IPS-NIHi11 (cell line): ENCODE measurements at places on chromosomes 4 and X.
A peak's percentile ranks its signal among the peaks of the same experiment; 100 is the strongest.

DNA sequence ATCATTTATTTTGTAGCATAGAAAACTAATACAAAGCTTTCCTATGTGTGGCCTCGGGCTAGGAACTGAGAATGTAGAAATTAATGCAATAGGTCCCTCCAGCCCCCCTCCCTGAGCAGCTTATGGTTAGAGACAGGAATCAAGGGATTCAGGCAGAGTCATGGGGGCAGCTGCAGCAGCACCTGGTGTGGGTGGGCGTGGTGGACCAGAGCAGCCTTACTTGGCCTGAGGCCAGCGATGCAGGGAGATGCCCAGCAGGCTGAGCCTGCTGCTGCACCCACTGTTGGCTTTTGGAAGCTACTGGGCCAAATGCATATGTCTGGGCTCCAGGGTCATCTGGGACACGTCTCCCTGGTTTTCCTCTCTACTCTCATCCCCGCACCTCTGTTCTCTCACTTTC lies 74.0 kb downstream of the STK32B start:
- DNase-seq, result no peak

DNA sequence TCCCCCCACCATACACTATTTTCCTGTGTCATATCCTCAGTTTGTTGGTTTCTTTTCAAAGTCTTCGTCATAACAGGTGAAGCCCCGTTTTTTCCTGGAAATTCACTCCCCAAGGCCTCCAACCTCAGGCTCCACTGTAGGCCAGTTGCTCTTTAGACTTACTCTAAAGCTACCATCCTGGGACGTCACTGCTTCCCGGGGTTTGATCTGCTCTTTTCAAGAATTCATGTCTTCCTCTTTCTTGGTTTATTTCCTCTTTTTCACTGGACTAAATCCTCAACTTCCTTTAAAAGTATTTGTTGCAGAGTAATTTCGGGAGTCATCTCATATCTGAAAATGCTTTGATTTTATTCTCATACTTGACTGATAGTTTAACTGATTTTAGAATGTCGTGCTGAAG lies 6.5 kb upstream of the SERTM2 start:
- no peak for DNase-seq

GRCh38 chr4:166252487-166253402 lies 379.7 kb downstream of the TLL1 start:
- DNase-seq, result peak; percentile 10

DNA sequence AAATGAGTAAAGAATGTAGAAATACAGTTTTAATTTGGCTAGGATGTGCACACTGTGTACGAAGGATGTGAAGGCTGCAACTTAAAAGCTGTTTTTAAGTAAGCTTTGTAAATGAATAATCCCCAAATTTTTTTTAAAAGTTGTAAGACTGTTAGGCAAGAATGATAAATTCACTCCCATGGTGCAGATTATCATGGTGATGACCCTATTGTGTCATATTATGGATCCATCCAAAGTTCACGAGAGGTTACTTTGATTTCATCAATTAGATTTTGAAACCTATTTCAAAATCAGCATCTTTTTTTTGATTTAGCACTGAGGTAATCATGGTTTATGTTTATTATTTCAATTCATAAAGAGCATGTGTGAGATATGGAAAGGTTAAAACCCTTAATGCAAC lies 62.9 kb upstream of the ETNPPL start:
- no peak for DNase-seq

GRCh38 chr4:66357316-66357715 lies 687.0 kb upstream of the EPHA5 start:
- DNase-seq, result no peak

DNA sequence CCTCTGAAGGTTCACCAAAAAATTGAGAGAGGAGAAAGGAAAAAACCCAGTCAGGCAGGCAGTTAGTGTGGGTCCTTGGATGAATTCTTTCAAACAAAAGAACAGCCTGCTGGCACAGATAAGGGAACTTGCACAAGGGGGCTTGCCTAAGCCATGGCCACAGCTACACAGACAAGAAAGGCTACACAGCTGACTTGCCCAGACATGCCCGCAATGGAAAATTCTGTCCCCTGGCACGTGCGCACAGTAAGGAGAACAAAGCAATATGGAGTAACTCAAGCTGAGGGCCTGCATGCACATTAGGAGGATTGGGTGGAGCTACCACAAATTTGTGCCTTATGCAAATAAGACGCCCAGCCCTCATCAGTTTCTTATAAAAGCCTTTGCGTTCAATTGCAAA lies 512.5 kb upstream of the HTR2C start:
- DNase-seq, result no peak

DNA sequence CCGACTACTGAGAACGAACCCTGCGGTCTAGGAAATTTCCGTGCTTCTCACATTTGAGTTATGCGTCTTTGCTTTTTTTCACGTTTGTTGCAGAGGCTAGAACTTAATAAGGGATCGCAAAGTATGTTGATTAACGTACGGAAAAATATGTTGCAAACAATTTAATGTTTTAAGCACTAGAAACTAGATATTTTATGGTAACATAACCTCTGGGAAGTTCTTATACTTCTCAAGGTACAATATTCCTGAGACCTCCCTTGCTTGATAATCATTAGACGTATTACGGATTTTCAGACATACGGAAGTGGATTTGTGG lies 639 bp upstream of the PRDM5 start:
- no peak for DNase-seq

GRCh38 chr4:97662133-97662532 lies 481.1 kb downstream of the STPG2 start:
- no peak for DNase-seq

- no peak for DNase-seq
These were observed 3.8 kb downstream of the TET2 start for GRCh38 chr4:105150503-105150902.

DNA sequence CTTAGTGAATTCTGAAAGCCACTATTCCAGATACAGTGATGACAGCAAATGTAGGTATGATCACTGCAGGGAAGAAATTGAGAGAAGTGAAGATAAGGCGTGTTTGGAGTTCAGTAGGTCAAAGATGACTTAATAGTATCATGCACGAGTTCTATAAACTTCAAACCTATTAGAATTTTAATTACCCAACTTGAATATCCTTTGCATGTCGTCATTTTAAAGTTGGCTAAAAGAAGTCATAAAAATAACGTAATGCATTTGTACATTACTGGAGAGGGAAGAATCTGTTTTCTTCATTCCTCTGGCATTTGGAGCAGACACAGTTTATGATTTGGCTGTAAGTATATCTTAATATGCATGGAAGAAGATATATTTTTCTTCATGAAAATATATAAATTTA lies 68.6 kb upstream of the MXRA5 start:
- DNase-seq, result no peak

DNA sequence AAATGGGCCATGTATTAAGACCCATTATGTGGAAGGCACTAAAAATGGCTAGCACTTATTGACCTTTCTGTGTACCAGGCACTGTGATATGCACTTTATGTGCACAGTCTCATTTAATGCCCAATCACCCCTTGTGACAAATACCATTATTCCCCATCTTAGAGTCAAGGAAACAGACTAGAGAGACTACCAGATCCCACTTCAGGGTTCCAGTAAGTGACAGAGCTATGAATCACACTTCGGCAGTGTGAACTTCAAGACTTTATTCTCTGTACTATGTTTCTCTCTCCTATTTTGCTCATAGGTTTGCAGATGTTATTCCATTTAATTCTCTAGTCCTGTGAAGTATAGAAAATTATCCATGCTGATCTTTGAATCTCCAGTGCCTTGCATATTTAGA lies 107.0 kb downstream of the NFKB1 start:
- DNase-seq, result no peak

DNA sequence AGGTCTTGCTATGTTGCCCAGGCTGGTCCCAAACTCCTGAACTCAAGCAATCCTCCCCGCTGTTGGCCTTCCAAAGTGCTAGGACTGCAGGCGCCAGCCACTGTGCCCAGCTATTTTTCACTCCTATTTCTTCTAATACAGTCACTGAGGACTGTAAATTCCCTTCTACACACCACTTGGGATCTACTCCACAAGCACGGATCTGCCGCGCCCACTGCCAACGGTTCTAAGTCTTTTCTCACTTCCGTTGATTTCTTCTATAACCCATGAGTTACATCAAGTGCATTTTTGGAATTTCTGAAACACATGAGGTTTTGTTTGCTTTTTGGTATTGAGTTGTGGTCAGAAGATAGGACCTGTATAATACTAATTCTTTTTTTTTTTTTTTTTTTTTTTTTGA lies 48.6 kb downstream of the FAM53A start:
- no peak for DNase-seq

- no peak for DNase-seq
These were observed 124.0 kb upstream of the POF1B start for GRCh38 chrX:85503258-85504158.

DNA sequence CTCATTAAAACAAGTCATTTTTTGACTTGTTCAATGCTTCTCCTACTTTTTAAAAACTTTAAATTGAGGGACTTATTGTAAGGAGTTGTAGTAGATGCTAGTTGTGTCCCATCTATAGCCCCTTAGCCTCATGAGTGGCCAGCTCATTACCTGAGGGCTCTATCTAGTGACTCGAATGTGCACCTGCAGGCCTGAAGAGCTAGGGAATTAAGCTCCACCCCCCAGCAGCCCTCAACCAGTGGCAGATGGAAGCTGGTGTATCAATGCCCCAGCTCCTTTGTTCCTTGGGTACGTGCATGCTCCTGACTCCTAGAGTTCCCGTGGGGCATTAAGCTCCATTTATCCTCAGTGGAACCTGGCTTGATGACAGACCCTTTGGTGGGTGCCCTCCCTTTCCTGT lies 146.7 kb upstream of the FAM9B start:
- DNase-seq, result no peak

GRCh38 chrX:18537524-18537923 lies 112.1 kb downstream of the CDKL5 start:
- no peak for DNase-seq

DNA sequence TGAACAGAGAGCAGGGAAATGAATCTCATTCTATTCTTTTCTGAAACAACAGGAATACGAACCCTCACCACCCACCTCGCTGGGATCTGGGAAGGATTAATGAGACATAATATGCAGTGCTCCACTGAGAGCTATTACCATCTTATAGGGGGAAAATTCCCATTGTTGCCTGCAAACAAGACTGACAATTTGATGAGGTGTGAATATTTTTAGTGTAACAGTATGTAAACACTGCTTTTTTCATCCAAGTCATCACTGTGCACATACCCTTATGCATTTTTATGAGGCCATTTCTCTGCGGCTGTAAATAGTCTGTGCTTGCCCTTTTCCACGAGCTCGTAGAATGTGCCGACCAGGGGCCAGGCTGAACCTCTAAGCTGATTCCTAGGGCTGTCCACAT lies 285.6 kb upstream of the CPEB2 start:
- DNase-seq, result no peak

- DNase-seq, result no peak
These were observed 153.7 kb upstream of the BMP3 start for GRCh38 chr4:80876810-80877209.

DNA sequence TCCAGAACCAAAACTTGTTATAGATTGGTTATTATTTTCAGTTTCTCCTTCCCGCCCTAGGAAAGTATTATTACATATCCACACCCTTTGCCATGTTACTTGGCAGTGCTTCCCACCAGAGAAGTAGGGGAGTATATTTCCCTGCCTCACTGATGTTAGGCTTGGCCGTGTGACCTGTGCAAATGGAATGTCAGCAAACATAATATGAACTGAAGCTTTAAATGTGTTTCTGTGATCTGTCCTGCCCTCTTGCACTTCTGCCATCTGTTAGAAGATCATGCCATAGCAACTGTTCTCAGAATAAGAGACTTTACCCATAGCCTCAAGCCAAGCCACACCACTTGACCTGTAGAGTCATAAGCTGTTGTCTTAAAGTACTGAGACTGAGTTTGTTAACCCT lies 36.7 kb upstream of the NEUROG2 start:
- DNase-seq, result no peak

DNA sequence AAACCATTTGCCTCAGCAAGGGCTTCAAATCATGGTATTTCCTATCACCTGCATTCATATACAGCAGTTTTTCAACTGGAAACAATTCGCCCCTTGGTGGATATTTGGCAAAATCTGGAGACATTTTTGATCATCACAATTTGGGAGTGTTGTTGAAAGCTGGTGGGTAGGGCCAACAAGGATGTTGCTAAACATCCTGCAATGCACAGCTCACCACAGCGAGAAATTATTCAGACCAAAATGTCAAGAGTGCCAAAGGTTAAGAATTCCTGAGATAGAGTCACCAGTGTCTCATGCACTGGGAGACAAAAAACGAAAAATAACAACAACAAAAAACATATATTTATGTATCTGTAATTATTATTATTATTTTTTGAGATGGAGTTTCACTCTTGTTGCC lies 435.2 kb upstream of the CTSO start:
- DNase-seq, result no peak

DNA sequence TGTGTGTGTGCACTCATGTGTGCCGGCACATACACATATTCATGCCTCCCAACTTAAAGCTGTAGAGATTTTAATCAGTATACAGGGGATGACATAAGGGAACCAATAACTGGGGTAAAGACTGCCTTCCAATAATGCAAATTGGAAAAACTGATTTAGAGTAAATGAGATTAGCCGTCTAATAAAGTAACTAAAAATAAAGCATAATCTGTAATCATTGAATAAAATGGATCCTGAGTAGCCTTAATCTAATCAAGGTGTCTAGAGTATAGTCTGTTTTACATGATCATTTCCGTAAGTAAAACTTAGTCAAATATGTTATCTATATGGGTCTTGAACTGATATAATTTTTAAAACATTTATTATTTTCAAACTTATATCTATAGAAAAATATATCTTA lies 925.8 kb downstream of the FSTL5 start:
- no peak for DNase-seq

- peak; percentile 14 for DNase-seq
These were observed 3.3 kb upstream of the RELL1 start for GRCh38 chr4:37689353-37690095.

DNA sequence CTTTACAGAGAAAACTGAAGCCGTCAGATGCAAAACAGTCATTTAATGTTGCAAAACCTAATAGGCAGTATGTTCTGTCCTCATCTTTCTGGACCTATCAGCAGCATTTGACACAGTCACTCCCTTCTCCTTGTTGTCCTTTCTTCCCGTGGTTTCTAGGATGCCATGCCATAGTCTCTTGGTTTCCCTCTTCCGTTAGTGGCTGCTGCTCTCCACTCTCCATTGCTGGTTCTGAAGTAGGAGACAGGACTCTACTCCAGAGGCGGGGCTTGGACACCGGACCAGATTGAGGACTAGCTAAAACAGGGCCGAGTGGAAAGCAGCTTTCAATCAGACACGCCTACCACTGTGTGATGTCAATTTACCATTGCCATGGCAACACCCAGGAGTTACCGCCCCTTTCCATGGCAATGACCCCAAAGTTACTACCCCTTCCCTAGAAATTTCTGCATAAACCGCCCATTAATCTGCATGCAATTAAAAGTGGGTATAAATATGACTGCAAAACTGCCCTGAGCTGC lies 88.8 kb upstream of the CCDC160 start:
- DNase-seq, result no peak

GRCh38 chr4:139660568-139661043 lies 5.0 kb upstream of the MGST2 start:
- no peak for DNase-seq

DNA sequence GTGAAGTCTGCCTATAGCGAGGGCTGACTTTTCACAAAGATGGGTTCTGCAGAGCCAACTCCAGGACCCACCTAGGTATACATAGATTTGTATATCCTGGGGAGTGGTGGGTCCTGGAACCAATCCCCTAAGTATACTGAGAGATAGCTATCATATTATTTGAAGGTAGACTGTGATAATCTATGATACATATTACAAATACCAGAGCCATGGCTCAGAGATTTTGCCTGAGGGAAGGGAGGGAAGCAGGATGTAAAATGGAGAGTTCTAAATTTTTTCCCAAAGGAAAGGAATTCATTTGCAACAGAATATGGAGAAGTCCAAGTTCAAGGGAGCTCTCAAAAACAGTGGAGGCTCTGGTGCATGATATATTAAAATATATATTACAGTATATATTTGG lies 7.2 kb downstream of the TCEAL3 start:
- no peak for DNase-seq
